CD8-positive, alpha-beta T cell (primary cell): ENCODE measurements at places on chromosomes 6 and 20.

- no peak for DNase-seq
These were observed 26.0 kb downstream of the GCLC start for GRCh38 chr6:53518862-53519261.

DNA sequence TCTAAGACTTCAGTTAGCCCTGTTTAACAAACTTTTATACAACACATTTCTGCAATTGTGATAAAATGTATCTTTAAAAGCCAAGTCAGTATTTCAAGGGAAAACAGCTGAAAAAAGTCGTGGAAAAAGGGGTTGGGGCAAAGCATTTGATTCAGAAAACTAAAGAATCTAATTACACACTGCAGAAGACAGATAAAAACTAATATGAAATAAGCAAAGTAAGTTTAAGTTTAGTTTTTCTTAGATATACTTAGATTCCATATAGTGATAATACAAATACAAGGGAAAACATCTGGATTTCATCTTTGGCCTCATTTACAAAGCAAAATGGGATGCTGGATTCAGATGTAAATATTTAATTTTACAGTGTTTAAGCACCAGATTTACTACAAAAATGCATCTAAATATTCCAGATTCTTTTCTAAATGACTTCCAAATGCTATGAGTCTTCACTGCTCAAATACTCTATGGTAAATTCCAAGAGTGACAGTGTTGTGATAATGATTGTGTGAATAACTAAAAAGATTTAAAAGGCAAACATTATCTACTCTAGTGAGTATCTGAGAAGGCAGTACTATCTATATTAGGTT lies 1.5 kb upstream of the ADNP start:
- no peak for DNase-seq

DNA sequence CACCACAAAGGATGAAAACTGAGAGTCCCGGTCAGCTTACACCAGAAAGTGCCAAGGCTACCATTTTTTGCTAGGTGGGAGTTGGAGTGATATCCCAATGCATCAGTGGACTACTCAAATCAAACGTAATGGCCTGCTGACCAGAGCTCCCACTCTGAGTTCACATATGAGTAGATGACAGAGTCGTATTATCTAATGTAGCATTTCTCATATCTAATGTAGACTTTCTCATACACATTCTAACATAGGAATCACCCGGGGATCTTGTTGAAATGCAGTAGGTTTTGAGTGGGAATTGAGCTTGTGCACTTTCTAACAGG lies 38.4 kb upstream of the FUCA2 start:
- DNase-seq = no peak

DNA sequence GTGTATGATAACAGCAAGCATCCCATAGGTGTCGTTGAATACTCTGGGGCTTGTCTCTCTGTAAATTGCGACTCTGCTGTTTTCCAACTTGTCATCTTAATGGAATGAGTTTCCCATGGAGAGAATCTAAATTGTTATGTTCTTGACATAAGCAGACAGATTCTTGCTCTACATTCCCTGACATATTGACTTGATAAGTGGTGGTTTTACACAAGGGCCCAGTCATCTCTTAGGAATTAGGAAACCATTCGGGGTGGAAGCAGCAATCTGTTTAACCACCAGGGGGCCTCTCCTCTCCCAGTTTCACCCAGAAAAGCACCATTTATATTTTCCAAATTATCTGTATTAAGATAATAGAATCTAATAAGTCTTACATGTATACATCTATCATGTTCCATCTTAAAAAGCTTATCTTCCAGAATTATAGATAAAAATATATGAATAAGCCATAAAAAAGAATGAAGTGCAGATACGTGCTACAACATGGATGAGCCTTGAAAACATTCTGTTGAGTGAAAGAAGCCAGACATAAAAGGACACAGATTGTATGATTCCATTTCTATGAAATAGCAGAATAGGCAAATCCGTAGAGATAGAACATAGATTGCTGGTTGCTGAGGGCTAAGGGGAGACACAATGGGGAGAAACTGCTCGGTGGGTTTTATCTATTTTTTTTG lies 23.1 kb upstream of the MROH8 start:
- DNase-seq = no peak

DNA sequence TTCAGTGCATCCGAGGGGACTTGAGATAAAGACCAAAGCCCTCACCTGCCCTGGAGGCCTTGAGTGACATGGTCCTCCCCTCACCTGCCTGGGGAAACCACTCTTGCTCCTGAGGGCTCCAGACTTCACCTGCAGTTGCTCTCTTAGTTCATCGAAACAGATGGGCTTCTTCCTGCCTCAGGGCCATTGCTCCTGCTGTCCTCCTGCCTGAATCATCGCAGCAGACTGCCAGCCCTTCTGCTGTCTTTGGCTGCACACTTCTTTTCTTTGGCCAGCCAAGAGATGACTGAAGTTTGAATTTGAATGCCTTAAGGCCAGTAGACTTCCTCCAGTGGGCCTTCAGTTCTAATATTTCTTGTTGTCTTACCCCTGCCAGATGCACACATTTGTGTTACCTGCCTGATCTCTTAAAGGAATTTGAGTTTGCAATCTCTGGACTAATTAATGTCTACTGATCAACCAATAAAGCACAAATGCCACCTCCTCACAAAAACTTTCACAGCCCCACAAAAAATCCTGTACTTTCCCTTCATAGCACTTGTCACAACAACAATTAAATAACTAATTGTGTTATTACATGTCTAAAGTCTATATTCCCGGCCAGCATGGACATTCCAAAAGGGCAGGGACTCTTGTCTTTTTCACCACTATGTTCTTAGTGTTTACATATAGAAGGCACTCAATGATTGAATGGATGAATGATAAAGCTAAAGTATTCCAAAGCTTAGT lies 56.7 kb upstream of the SGK1 start:
- DNase-seq = no peak

DNA sequence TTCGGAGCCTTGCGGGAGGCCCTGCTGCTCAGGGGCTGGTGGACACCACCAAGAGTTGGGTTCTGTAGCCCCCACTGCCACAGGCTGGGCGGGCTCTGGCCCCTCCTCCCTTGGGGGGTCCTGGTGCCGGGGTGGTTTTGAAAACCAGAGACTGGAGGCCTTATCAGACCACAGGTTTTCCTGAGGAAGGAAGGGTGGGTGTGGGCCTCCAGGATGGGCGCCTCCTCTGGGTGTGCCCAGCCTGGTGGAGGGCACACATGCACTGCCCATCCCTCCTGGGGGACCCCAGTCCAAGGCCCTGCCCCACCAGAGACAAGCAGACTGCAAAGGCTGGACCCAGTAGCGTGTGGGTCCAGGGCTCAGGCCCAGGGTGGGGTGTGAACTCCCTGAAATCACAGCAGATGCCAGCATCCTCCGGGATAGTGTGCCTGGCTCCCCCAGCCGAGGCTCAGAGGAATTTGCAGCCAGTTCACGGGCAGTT lies 13.5 kb upstream of the ZBTB46 start:
- DNase-seq = no peak

DNA sequence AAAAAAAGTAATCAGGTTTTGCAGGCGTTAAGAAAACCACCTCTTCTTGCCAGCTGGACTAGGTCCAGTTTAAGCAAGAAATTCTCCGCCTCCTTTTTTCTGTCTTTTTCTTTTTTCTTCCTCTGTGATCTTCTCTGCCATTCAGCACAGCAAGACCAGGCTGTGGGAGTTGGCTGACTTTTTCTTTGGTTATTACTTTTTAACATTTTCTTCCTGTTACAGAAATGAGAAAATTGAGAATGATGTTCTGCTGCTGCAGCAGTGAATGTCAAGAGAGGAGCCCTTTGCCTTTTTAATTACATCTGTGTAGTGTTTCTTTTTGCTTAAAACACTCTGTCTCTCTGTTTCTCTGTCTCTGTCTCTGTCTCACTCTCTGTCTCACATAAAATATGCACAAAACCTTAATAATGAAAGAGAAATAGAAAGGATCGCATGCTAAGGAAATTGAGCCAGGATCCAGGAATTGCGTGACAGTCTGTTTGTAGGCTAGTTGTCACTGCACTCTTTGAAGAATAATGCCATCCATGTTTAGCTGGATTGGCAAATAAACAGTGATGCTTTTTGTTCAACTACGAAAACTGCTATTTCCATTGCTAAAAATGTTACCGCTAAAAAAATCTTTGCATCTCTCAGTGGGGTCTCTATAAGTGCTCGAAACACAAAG lies 103.2 kb upstream of the SUPT3H start:
- DNase-seq = no peak

DNA sequence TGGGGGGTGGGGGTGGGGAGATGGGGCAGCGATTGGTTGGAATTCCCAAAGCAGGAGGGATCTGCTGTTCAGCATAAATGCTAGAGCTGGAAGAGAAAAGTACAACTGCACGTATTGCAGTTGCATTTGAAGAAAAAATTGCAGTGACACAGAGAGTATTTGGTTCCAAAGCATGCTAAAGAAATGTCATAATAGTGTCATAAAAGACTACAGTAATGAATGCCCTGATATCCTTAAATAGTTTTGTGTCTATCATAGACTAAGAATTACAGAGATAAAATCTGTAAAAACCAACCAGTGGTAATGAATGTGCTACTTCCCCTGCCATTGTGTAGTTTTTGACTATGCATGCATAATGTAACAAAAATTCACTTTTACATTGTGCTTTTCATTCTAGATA lies 693.6 kb upstream of the SLC35B3 start:
- no peak for DNase-seq

DNA sequence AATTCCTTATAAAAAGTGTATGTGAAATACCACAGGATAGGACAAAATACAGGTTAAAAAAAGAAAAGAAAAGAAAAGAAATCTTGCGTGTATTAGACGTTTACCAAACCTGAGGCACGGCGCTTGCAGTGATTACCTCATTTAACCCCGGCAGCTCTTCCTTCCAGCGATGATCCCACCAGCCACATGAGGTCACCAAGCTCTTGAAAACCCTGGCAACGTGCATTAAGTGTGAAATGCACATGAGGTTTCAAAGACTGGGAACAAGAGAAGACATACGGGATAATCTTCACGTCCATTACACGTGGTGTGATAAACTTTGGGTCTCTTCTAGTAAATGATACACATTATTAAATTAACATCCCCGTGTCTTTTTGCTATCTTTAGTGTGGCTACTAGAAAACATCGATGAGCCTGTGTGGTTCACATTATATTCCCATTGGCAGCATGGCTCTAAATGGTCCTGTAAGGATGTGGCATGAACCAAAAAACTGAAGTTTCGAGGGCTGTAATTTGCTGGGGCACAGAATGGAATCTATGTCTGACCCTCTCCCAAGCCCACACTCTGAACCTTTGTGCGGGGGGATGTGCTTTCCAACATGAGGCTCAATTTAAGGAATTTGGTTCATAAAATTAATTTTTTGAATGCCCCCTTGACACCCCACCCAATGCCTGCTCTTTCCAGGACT lies 59.2 kb upstream of the THBS2 start:
- DNase-seq = no peak

DNA sequence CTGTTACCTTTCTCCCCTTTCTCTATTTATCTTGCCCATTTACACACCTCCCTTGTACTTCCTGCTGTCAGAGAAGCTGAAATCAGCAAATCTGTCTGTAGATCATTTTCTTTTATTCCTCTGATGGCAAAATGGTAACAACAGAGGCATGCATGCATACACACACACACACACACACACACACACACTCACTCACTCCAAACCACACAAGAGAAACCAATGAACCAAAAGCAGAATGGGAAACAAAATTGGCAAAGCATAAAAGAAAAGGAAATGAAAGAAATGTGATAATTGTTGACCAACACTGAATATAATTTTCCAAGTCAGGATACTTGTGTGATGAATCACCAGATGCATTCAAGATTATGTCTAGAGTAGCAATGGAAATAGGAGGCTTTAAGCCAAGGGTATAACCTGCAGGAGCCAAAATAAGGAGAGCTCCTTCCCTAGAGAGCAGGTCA lies 172.4 kb downstream of the PLCB4 start:
- no peak for DNase-seq

- no peak for DNase-seq
These were observed 118.0 kb upstream of the PRND start for GRCh38 chr20:4603724-4604123.

DNA sequence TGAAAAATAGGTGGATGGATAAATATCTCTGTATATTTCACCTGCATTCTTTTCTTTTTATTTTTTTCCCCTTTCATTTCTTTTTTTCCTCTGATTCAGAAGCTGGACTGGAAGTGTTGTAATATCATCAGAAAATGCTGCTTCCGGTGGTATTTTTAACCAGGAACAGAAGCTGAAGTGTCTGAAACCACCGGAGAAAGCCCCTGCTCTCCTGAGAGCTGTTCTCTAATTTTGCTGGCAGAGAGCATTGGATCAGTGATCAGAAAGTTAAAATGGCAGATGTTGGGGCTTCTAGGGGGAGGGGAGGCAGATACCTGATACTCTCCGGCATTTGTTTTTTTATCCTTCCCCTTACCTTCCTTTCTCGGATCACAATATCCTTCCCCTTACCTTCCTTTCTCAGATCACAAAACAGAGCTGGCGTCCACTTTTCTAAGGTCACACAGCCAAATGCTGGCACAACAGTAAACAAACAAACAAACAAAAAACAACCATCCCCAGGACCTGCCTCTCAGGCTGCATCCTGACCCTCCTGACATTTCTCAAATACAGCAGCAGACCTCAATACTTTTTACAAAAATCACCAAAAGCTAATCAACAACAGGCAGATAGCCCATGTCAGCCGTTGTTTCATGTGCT lies 143.2 kb upstream of the ZNF217 start:
- no peak for DNase-seq

DNA sequence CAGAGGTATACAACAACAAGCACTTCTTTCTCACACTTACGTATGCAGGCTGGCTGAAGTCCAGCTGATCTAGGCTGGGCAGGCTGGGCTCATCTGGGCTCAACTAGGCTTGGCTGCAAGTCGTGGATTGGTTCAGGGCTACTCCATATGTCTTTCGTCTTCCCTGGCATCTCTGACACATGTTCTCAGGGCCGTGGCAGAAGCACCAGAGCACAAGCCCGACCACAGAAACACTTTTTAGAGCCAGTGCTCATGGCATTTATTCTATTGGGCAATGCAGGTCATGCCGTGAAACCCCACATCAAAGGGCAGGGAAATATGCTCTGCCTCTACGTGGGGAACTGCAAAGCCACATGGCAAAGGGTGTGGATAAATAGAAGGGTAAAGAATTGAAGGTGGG lies 93.8 kb downstream of the RIN2 start:
- no peak for DNase-seq

GRCh38 chr20:34363465-34364222 lies 571 bp downstream of the ITCH start:
- no peak for DNase-seq

- DNase-seq = no peak
These were observed 73.7 kb upstream of the HIVEP1 start for GRCh38 chr6:11938285-11938890.

GRCh38 chr6:82111818-82112217 lies 135.7 kb downstream of the IBTK start:
- no peak for DNase-seq

- no peak for DNase-seq
These were observed 44.2 kb upstream of the CITED2 start for GRCh38 chr6:139418481-139419132.

GRCh38 chr6:4396044-4396443 lies 260.7 kb upstream of the ECI2 start:
- DNase-seq = no peak

GRCh38 chr6:37021356-37022129 lies 16.1 kb downstream of the FGD2 start:
- peak; percentile 54 for DNase-seq

- no peak for DNase-seq
These were observed 1.9 kb downstream of the ID1 start for GRCh38 chr20:31606804-31607639.
